ENCODE measurements at places on chromosomes 5 and 9. TPM values are rescaled to one million over a fixed set of nuclear protein-coding genes. Genes with fewer than 3 reads are reported as not detected.

GRCh38 chr9:93244101-93244500 is 60.2 kb downstream of the WNK2 start:
- no peak overlapping the region for H3K4me3 ChIP-seq
- H3K36me3 ChIP-seq, result peaks cover 4% of the 10 kb centered on the region
- DNase-seq, result no peak
- H3K27me3 ChIP-seq, result no peaks in the 10 kb centered on the region
- H3K4me1 ChIP-seq, result no peaks in the 10 kb centered on the region

DNA sequence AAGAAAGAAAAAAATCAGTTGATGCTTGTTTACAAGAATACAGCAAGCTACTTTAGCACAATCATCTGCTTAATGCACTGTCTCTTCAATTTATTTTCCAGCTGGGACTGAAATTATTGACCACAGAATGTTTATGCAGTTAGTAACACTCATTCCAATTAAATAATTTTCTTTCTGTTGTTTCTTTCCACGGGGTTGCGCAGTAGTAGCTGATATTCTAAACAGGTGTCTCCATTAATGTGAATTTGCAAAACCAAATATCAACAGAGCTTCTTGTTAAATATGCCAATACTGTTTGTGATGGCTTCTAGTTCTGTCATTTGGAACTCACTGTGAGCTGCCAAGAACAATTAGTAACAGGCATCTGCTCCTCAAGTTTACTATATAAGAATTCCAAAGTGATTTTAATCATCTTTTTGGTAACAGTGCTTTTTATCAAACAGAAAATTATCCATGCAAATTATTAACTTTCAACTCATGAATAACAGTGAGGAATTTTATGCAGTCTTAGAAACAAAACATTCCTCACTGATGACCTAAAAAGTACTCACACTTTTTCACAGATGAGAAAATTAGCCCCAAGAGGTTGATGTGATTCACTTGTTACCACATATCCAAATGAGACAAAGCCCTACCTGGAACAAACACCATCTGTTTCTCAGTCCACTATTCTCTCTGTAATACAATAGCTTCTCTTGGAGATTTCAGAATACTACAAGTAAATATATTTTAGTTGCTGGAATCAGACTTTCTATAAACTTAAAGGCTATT is 567.6 kb upstream of the RGMB start:
- DNase-seq, result no peak
- no peaks in the 10 kb centered on the region for H3K36me3 ChIP-seq
- no peaks in the 10 kb centered on the region for H3K27me3 ChIP-seq
- H3K27ac ChIP-seq, result no peak overlapping the region

DNA sequence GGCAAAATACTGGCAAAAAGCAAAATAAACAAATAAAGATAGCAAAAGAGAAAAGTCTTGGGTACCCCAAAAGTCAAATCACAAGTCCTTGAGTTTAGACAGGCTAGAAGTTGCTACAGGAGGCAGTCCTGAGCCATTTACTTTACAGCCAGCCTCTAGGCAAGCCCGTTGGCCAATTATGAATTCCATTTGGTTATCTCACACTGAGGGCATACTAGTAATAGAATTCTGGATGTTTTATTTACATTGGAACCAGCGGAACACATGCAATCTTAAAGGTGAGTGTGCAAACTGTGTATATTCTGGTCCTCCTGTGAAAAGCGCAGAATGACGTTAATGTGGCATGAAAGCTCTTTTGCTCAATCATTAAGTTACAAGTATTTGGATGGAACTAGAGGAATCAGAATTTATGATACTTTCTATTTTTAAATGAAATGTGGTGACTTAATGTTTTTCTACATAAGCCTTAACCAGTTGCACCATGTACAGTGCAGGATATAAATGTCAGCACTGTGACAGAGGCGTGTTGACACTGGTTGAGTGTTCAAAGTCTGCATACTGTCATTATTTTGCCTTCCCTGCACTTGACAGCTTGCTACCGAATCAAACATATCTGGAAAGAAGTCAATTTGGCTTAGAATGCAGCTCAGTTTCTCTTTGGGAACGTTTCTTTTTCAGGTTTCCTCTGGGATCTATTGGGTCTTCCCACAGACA is 7.9 kb downstream of the GDNF start:
- no peak overlapping the region for H3K27ac ChIP-seq
- H3K4me1 ChIP-seq, result no peaks in the 10 kb centered on the region
- H3K4me3 ChIP-seq, result no peak overlapping the region
- H3K36me3 ChIP-seq, result no peaks in the 10 kb centered on the region
- DNase-seq, result no peak

DNA sequence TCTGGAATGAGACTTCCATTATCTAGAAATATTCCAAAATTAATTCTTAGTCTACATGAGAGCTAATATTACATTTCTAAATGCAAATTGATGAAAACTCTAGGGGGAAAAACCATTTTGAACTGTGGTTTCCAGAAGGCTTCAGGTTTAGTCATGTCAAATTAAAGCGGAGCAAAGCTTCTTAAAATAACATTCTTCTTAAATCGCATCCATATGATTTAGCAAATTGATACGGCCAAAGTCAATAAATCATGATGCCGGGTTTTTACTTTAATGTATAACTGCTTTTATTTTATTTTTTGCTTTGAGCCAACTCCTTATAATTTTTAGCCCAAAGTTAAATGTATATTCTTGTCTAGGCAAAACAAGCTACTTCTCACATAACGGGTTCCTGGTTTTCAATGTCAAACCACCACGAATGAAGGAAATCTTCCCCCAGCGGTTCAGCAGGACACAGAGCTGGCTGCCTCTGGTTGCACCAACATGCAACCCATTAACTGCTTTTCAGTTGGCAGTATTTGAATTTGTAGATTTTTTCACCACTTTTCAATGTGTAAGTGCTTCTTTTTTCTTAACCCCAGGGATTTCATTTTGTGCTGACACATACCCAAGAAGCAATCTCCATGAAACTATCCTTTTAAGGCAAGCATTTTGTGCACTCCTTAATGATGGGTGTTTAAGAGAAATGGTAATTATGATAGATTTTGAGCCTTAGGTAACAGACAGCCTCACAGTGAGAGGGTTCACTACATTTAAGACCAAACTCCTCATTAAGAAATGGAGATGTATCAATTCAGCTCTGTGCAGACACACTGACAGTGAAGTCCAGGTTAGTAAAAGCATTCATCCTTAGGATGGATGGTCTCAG is 35.5 kb downstream of the EFNA5 start:
- no peak for DNase-seq
- no peaks in the 10 kb centered on the region for H3K27me3 ChIP-seq
- H3K4me1 ChIP-seq, result peaks cover 9% of the 10 kb centered on the region
- H3K27ac ChIP-seq, result no peak overlapping the region

DNA sequence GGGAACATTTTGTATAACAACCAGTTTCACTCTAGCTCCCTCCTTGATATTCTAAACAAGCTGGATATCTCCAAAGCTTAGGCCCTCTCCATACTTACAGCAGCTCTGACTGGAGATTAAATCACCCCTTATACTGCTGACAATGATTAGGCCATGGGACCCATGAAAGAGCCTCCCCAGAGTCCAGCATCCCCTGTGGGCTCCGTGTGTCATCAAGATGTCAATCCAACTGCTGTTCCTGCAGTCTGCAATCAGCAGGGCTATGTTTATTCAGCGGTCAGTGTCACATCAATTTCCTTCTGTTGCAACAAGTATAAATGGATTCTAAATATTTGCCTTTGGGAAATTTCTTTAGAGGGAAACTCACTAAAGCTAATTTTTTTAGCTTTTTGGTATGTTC is 26.6 kb downstream of the PCDHAC2 start:
- no peak overlapping the region for H3K4me3 ChIP-seq
- H3K27me3 ChIP-seq, result no peaks in the 10 kb centered on the region
- H3K27ac ChIP-seq, result no peak overlapping the region
- H3K36me3 ChIP-seq, result no peaks in the 10 kb centered on the region

GRCh38 chr9:35863583-35863982 is 6.6 kb downstream of the OR13J1 start:
- H3K4me1 ChIP-seq, result no peaks in the 10 kb centered on the region
- no peak for DNase-seq
- H3K27ac ChIP-seq, result no peak overlapping the region
- H3K27me3 ChIP-seq, result no peaks in the 10 kb centered on the region
- H3K36me3 ChIP-seq, result no peaks in the 10 kb centered on the region

- H3K4me3 ChIP-seq, result no peak overlapping the region
- no peaks in the 10 kb centered on the region for H3K27me3 ChIP-seq
- peaks cover 11% of the 10 kb centered on the region for H3K36me3 ChIP-seq
- DNase-seq, result no peak
- H3K4me1 ChIP-seq, result peaks cover 7% of the 10 kb centered on the region
- H3K27ac ChIP-seq, result no peak overlapping the region
Observed at GRCh38 chr5:172399336-172399735, 55.0 kb downstream of the SH3PXD2B start.

- H3K4me1 ChIP-seq, result no peaks in the 10 kb centered on the region
- H3K36me3 ChIP-seq, result no peaks in the 10 kb centered on the region
- DNase-seq, result no peak
Observed at GRCh38 chr5:35919191-35919590, 19.2 kb downstream of the CAPSL start.

GRCh38 chr5:169655353-169655752 is 18.3 kb downstream of the DOCK2 start:
- H3K4me1 ChIP-seq, result no peaks in the 10 kb centered on the region
- H3K27ac ChIP-seq, result no peak overlapping the region
- no peaks in the 10 kb centered on the region for H3K27me3 ChIP-seq

DNA sequence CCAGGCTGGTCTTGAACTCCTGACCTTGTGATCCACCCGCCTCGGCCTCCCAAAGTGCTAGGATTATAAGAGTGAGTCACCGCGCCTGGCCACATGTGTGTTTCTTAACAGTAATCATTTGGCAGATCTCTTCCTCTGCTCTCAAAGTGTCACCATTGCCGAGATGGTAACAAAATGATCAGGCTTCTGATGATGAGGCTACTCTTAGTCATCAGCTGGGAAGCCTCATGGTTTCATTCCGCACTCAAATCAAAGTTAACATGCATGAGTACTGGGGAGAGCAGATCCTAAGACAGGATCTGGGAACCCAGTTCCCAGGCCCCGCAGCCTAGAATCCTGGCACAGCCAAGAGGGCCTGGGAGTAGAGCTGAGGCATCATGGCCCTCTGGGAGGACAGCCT is 27.4 kb downstream of the BARHL1 start:
- no peak for DNase-seq
- H3K27me3 ChIP-seq, result no peaks in the 10 kb centered on the region
- no peaks in the 10 kb centered on the region for H3K4me1 ChIP-seq
- H3K36me3 ChIP-seq, result peaks cover 17% of the 10 kb centered on the region

GRCh38 chr5:150763023-150763769 is 4.4 kb upstream of the DCTN4 start:
- H3K4me1 ChIP-seq, result 0 out of 2 replicates have a peak, but pooled peaks cover 2% of the 10 kb centered on the region
- no peaks in the 10 kb centered on the region for H3K27me3 ChIP-seq
- no peak overlapping the region for H3K27ac ChIP-seq
- H3K36me3 ChIP-seq, result no peaks in the 10 kb centered on the region
- H3K4me3 ChIP-seq, result no peak overlapping the region
- no peak for DNase-seq

DNA sequence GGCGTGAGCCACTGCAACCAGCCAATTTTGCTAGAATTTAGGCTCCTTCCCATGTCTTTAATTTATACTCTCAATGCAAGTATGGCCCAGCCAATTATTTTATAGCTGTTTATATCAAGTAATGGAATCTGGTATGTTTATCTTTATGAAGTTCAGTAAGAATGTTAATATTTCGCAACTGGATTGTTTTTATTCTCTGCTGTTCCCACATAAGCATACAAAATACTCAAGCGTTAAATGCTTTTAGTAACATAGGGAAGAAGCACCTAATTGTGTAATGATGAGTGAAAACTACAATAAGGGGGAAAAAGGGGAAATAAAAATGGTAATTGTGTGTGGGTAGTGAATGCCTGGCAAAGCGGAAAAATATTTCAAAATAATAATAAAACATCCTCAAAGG is 21.3 kb downstream of the PWWP2A start:
- no peaks in the 10 kb centered on the region for H3K4me1 ChIP-seq
- no peak overlapping the region for H3K27ac ChIP-seq
- no peaks in the 10 kb centered on the region for H3K27me3 ChIP-seq
- H3K36me3 ChIP-seq, result peaks cover 13% of the 10 kb centered on the region
- DNase-seq, result no peak

DNA sequence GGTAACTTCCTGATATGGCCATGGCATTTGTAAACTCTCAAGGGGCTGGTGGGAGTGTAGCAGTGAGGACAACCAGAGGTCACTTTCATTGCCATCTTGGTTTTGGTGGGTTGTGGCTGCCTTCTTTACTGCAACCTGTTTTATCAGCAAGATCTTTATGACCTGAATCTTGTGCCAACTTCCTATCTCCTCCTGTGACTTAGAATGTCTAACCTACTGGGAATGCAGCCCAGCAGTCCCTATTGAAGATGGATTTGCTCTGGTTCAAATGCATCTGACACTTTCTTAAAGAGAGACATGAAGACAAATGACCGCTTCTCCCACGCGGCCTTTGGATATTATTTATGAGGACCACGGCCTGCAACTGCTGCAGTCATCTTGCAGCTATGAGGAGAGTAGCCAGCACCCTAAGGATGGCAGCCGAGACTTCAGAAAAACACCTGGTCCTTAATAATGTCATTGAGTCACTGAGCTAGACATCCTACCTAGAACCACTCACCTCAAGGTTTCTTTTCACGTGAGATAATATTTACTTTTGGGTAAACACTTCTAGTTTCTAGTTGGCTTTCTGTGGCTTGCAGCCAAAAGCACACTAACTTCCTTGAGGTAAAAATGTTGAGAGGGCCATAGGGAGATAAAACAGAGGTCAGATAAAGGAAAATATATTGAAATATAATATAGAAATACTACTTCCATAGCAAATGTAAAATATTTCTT is 28.2 kb downstream of the CETN3 start:
- no peak for DNase-seq
- no peaks in the 10 kb centered on the region for H3K27me3 ChIP-seq
- no peak overlapping the region for H3K27ac ChIP-seq
- no peak overlapping the region for H3K4me3 ChIP-seq

DNA sequence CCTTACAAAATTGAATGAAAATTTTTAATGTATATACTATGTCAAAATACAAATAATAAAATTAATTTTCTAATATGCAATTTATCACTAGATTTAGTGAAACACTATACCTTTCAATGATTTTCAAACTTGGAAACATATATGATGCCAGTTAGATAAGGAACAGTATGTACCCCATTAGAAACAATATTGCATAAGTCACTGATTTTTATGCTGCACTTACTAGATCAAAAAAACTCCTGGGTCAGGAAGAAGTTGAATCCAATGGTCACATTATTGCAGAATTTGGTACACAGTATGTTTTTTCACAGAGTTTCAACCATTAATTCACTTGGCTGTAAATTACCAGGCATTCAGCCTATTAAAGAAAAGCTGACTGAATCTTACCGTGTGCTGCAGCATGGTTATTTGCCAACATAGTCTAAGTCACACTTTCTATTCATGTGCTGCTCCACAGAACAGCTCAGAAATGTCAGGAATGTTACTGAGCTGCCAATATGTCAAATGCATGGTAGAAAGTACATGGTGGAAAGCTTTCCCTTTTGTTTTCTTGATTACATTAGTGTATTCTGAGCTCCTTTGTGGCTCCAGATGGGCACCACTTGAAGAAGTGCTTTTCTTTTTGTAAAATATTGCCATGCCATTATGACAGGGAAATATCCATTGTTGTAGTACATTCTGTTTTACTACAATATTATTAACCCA is 9.9 kb upstream of the PRR16 start:
- H3K27me3 ChIP-seq, result no peaks in the 10 kb centered on the region
- H3K4me3 ChIP-seq, result no peak overlapping the region
- no peaks in the 10 kb centered on the region for H3K36me3 ChIP-seq
- no peak for DNase-seq

Gene IL13
- total RNA-seq, result not detected

Gene GABRA1
- total RNA-seq, result 17.3 TPM

Gene PRDM9
- total RNA-seq, result not detected

Gene SLC45A2
- total RNA-seq, result not detected

Gene ZNF484
- 11.8 TPM for total RNA-seq

Gene TEX48
- not detected for total RNA-seq

Gene TRMO
- total RNA-seq, result 5.6 TPM

Gene CACNA1B
- total RNA-seq, result 5.7 TPM

Gene GABRA6
- total RNA-seq, result not detected

Gene FOXI1
- not detected for total RNA-seq

Measured in H1 (cell line).